ENCODE measurements at places on chromosomes 2 and 18.

DNA sequence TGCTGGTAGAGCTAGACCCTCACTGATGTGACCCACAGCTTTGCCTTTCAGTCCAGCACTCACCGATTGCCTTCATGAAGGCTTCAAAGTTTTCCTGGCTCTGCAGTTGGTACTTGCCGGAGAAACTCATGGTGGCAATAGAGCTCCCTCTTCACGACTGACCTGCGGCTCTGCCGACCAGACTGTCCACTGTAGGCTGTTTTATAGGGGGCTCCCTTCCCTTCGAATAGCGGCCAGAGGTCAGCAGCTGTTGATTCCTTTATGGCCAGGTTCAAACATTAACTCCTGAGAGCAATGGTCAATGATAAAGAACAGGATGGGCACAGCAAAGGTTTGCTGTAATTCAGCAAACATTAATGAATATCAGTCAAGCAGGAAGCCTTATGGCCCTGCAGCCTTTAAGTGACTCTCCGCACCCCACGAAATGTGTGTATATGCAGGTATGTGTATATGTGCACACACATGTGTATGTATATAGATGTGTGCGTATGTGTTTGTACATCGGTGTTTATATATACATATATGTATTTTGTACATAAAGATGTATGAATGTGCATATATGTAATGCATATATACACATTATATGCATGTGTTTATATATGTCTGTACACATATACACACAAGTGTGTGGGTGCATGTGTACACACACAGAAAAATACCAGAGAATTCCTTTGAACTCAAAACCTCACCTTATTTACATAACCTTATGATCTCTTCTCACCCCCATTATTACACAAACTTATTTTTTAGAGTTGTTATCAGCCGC is at the start of gene FABP1:
Gene FABP1, minus strand, starts transcription at position 175 of the 766 bp plus-strand sequence. Its CDS starts 45 bp downstream, at position 130.
- DNase-seq, result peak; percentile 62

DNA sequence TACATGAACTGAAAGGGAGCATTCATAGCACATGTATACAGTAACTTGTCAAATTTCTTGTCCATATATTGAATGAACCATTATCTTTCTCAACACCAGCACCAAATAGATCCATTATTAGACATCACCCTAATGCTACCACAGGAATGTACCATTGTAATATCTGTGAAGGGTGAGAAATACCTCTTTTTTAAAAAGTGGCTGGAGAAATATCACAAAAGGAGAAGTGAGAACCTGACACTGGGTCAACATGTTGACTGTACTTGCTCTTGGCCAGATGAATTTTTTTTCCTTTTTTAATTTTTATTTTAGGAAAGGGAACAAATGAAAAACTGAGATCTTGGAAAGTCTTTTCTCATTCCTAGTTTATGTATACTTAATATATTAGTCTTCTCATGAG is 63.5 kb downstream of the CAVIN2 start:
- no peak for DNase-seq

- no peak for DNase-seq
These were observed 9.9 kb upstream of the ABHD3 start for GRCh38 chr18:21714474-21714873.

DNA sequence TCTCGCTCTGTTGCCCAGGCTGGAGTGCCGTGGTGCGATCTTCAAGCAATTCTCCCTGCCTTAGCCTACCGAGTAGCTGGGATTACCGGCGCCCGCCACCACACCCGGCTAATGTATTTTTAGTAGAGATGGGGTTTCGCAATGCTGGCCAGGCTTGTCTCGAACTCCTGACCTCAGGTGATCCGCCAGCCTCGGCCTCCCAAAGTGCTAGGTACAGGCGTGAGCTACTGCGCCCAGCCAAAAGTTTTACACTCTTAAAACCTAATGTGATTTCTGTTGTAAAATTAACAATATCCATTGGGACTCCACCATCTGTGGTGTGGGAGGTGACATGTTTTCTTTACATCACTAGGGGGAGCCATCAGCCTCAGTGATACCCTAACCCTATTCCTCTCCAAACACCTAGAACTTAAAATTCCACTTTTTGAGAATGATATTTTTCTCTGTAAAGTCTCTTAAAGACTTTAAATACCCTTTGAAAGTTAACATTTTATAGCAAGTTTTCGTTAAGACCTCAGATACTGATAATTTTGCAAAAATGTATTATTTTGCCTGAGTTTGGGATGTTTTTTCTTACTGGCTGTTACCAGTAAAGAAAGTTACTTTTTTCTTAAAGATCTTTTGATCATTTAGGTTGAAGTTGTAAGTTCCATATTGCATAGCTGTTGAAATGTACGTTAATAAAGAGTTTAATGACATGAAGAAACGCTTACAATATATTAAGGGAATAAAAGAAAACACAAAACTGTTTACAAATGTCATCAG is 11.6 kb upstream of the EIF2AK2 start:
- DNase-seq, result peak; percentile 31

DNA sequence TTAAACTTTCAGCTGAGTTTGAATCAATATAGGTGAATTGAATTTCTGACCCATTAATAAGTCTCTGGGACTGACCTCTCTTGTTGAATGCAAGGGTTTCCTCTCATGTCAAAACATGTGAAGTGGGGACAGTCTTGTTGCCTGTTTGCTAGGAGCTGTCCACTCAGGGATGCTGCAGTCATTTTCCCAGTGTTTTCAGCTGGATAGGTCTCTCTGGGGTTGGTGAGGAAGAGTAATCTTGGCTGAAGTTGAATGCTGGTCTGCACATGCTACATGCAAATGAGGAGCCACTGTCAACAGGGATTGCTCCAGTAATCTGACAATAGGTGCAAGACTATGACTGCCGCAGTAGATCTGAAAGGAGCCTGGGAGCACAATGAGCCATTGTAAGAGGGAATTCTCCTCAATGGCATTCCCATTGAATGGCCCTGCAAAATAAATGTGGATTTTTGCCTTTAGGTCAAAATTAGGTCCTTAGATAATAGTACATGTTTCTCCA is 34.1 kb upstream of the IL1RL1 start:
- DNase-seq, result no peak

- no peak for DNase-seq
These were observed 371.7 kb upstream of the RND3 start for GRCh38 chr2:150859162-150859561.

GRCh38 chr2:63300835-63301234 is 250.2 kb downstream of the OTX1 start:
- no peak for DNase-seq

DNA sequence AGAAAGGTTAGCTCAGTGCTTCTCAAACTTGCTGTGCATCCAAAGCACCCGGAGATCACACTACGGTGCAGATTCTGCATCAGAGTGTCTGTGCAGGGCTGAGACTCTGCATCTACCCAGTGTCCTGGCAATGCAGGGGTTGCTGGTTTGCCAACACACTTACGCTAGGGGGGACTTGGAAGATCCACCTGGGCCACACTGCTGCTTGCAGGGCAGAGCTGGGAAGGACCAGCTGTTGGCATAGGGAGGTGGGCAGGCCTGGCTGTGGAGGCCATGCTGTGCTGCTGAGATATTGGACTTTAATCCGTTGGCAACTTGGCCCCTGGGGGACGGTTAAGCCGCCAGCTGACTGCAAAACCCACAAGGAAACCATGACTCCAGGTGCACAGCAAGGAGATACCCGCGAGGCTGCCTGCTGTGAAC is 397.6 kb upstream of the HS6ST1 start:
- no peak for DNase-seq

- DNase-seq, result peak; percentile 33
These were observed 118.5 kb upstream of the ZFP36L2 start for GRCh38 chr2:43344868-43345373.

- DNase-seq, result no peak
These were observed 16.7 kb upstream of the OTOS start for GRCh38 chr2:240157147-240157470.

DNA sequence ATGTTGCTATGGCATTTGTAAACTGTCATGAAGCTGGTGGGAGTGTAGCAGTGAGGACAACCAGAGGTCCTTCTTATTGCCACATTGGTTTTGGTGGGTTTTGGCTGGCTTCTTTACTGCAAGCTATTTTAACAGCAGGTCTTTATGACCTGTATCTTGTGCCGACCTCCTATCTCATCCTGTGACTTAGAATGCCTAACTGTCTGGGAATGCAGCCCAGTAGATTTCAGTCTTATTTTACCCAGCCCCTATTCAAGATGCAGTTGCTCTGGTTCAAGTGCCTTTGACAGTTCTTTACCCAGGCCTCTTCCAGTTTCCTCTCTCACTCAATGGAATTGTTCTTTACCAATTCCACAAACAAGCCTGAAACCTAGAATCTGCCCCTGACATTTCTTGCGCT is 145.1 kb downstream of the KCNE4 start:
- DNase-seq, result no peak

DNA sequence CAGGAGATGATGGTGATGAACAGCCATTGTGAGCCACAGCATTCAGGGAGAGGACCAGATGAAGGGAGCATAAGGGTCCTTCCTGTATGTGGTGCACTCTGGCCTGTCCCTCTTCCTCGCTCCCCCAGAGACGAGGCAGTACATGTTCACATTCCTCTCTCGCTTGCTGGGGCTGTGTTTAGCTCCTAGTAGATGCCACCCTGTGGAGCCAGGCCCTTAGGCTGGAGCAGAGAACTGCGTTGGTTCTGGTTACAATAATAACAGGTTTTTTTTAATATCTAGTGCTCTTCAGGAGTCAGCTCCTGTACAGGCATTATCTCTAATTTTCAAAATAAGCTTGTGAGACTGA is 171.1 kb upstream of the MYT1L start:
- DNase-seq, result no peak

GRCh38 chr18:75201282-75202270 is 7.4 kb downstream of the PTGR3 start:
- no peak for DNase-seq

- no peak for DNase-seq
These were observed 2.4 kb upstream of the POU3F3 start for GRCh38 chr2:104851291-104852089.

DNA sequence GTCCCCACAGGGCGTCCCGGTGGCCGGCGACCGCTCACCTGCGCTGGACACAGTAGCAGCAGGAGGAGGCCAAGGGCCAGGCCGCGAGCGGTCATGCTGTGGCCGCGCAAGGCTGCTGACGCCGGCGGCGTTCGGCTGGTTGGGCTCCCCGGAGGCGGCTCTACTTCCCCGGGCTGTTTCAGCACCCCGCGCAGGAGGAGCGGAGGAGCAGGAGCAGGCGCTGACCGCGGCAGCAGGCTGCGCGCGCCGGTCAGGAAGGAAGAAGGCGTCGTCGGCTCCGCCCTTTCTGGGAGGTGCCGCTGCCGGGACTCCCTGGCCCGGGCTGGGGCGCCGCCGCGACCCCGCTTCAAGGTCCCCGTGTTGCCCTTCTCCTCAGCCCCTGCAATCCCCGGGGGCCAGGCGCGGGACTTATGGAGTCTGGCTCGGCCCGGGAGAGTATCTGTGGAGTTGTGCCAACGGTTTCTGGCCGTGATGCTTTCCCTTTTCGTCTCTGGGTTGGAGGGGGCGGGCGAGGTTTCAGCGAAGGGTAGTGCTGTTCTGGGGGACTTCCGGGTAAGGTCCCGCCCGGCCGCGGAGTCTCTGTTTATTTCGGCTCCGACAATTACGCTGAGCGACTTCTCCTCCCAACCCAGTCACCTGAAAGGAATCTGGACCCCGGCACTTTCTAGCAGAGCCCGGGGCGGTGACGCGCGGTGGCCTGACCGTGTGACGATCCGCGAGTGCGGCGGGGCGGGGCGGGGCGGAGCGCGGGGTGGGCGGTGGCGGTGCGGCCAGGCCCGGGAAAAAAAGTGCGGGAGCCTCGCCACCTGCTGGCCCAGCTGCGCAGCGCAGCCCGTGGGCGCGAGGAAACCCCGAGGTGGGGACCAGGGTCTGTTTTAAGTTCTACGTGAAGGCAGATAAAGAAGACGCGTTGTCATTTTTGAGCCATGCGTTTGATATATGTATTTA is at the start of gene NPC1:
Gene NPC1, minus strand, starts transcription at position 258 of the 948 bp plus-strand sequence. Its CDS starts 163 bp downstream, at position 95.
- DNase-seq, result peak; percentile 94

- DNase-seq, result no peak
These were observed 250.5 kb downstream of the LOXHD1 start for GRCh38 chr18:46406539-46406932.

- DNase-seq, result no peak
These were observed 13.1 kb downstream of the ELP2 start for GRCh38 chr18:36142751-36143150.

DNA sequence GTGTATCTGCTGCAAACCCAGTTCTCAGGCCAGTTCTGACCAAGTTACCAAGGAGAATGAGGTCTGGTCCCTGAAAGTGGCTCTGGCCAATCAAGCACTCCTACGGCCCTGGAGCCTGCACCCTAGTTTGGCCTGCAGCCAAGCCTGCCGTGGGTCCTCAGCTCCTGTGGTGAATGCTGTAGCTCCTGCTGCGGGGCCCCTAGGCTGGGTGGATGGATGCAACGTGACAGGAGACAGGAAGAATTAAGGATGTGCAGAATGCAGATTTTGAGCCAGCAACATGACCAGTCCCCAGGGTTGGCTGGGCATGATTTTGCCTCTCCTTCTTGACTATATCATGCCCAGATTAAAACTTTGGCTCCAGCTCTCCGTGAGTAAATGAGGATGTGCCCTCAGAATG is 97.2 kb downstream of the SMAD7 start:
- DNase-seq, result no peak

DNA sequence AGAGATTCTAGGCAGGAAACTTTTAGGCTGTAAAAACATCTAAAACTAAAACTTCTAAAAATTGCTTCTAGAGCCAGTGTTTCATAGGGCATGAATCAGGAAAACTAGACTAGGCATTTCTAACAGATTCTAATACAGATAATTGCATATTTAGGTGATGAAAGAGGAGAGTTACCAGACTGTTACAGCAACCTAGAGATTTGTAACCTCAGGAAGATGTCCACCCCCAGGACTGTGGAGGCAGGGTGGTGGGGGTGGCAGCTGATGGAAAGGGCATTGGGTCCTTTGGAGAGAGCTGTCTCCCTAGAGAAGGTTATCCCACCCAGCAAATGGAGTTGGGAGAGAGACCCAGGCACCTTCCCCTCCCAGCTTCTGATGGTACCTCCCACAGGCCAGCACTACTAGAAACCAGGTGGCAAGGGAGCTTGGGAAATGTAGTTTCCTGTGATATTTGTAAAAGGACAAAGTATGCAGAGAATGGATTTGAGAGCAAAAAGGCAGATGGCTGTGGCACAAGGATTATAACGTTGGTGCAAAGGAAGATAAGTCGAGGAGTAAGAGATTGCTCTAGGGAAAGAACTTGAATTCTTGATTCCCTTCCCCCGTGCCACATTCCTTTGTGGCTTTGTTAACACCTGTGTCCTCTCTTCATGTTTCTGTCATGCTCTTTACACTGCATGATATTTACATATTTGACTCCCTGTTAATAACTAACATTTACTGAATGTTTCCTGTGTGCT is 75.6 kb upstream of the MGAT5 start:
- DNase-seq, result no peak

DNA sequence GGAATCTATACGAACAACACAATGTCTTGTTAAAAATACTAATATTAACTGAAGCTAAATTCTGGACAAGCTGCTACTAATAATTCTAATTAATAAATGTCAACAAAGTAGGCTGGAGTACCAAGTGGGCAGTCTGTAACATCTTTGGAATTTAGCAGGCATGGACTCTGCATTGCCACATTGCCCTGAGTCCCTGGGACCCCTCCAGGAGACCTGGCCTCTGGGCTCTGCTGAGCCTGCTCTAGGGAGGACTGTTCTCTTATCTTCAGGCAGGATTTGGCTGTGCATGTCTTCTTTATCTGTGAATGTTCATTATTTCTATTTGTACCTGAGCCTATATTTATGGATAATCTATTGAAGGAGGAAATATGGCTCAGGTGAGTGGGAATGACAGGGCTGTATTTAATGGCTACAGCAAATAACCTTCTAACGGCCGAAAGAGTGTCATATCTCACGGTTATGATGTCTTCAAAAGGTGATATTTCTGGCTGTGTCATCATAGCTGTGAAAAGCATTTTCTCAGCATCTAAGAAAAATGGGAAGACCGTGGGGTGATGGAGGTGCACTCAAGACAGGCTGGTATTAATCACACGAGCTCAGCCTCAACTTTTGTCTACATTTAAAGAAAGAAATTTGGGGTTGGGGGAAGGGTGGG is 28.6 kb upstream of the SETBP1 start:
- no peak for DNase-seq

Data from mucosa of descending colon (tissue), 3 donors.